ENCODE measurements at places on chromosomes 2 and 18.

DNA sequence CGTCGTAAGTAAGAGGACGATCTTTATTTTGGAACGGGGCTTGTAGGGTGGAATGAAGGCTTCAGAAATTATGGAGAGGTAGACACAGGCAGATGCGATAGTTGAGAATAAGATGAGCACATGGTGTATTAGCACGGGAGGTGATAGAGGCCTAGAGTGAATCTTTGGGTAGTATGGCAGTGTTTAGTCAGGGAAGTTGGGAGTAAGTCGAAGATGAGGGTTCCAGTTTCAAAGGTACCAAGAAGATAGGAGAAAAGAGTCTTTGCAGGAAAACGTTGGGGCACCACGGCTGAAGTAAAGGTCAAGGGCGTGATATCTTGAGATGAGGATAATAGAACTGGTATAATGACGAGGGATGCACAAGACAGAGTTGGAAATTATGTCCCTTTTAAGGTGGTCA lies 654 bp downstream of the PIK3C3 start:
- DNase-seq, result peak; percentile 16

- peak; percentile 43 for DNase-seq
Measured at GRCh38 chr2:5915881-5916310, 223.7 kb downstream of the SOX11 start.

DNA sequence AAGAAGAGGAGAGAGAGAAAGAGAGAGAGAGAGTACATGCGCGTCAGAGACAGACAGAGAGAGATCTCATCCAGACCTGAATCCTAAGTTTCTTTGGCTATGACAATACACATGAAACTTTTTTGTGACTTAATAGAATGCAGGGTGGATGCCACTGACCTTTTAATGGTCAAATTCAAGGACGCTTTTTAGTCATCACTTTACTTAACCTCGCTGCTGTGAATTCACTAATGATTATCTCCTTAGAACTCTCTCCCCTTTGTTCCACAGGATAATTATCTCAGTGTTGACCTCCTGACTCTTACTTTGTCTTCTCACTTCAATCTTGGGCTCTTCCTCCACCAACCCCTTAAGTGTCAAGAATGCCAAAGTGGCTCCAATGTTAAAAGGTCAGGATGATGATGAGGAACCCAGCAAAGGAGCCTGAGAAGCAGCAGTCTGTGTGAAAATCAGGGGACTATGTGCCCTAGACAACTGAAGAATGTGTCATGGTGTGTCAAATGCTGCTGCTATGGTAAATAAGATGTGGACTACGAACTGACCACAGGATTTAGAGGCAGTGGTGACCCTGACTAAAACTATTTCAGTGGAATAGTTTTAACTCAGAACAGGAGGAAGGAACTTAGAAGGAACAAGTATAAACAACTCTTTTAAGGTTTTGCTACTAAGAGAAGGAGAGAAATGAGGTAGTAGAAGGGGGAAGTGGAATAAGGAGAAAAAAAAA lies 382.1 kb downstream of the ZEB2 start:
- DNase-seq, result peak; percentile 21

GRCh38 chr2:98731894-98732349 lies 990 bp upstream of the MGAT4A start:
- peak; percentile 43 for DNase-seq

GRCh38 chr2:109174214-109174613 lies 45.2 kb downstream of the SH3RF3 start:
- DNase-seq, result no peak

DNA sequence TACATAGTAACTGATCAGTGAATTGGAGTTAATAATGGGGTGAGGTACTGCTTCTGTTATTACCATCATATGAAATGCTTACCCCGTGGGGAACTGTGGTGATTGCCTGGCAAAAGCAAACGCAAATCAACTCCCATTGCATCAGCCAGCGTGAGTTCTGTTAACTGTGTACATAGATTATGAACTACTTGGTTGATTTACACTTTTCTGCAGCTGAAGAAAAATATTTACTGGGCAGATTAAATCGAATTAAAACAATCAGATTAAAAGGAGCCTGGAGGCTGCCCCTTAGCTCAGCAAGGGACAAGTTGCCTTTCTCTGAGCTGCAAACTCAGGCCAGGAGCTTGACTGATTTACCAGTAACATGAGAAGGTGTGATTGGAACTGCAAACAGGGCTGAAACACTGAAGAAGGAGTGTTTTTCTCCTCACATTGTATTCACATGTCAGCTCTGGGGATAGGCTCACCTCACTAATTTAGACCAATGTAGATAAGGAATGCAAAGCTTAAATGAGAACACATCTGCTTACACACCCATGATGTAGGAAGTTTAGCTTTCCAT lies 220.1 kb downstream of the OSR1 start:
- DNase-seq, result no peak

DNA sequence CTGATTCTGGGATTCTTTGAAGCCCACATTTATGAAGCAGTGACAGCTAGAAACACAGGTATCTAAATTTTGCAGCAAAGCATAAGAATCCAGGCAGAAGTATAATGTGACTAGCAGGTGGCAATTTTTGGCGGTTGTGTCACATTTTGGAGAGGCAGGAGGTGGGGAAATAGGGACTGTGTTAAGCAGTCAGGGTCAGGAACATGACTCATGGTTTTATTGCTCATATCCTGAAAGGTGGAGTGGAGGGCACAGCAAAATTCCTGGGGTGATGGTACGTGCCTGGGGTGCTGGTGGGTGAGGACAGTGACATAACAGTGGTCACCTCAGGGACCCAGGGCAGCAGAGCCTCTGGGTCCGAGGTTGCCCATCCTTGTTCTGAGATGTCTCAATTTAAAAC lies 63.5 kb upstream of the TTN start:
- no peak for DNase-seq

DNA sequence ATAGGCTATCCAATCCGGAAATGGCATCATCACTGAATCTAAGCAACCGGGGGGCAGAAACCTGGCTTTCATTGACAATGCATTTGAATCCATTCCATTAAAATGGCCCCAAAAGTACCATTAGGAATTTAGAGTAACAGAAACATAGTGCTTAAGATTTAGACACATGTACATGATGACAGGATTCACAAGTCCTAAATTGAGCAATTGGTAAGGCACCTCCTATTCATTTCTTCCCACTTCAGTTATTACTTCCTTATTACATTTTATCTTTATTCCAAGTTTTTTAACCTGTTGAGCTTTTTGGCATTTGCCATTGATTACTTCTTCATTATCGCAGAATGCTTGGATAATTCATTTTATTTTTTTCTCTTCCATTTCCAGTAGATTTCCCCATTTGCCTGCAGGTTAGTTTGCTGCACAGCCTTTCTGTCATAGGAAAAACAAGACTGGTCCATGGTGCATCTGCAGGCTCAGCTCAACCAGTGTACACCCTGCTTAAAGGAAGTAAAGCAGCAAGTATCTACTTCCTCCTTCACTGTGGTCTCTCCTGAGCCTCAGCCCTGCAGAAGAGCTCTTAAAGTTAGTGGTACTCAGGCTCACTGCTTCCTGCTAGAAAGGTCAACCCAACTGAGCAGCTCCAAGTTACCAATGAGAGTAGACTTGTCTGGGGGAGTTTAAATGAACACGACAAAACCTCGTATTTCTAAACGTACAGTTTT lies 89.2 kb downstream of the DOCK10 start:
- DNase-seq, result peak; percentile 37

- no peak for DNase-seq
Measured at GRCh38 chr18:42211201-42211600, 256.2 kb downstream of the PIK3C3 start.
